ENCODE measurements at places on chromosomes 3 and 15.

DNA sequence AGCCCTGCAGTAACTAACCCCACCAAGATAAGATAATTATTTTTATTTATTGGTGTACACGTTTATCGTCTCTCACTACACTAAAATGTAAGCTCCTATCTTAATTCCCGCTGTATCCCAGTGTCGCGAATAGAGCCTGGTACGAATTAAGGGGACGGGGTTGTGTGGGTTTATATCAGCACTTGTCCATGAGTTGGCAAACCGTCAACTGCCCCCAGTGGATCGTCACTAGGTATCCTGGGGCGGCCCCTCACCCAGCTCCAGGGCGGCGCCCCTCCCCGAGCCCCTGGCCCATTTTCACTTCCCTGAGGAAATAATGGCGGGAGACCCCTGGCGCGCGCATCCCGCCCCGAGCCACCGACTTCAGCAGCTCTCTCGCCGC is 465 bp downstream of the RUVBL1 start:
- no peak for DNase-seq

DNA sequence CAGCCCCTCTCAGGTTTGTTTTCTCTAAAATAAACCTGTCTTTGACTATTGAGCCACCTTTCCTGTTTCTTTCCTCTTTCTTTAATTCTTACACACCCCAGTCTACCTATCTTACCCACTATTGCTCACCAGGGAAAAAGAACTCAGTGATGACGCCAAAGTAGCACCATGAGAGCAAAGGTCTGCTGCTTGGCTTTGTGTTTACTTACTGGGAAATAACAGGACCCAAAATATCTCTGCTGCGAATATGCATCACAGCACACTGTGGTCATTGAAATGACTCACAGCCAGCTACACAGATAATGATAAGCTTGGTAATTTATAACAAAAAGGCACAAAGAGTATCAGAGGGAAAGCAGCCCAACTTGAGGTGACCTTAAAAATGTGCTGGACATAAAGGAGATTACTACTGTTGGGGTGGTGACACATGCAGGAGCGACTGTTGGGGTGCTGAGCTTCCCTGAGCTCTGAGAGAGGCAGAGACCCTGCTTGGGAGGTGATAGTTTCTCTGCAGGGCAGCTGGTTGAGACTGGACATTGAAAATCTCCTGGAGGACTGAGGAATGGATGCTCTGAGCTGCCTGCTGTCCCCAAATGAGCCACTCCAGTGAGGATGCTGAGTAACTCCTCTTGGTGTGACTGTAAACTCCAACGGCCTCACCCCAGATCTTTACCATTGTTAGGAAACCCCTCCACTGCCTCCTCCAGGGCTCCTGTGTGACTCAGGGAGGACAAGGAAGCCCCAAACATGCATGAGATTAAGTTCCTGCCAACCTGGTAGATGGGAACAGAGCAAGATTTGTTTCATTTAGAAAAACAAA is 14.5 kb downstream of the EFCAB12 start:
- no peak for DNase-seq

DNA sequence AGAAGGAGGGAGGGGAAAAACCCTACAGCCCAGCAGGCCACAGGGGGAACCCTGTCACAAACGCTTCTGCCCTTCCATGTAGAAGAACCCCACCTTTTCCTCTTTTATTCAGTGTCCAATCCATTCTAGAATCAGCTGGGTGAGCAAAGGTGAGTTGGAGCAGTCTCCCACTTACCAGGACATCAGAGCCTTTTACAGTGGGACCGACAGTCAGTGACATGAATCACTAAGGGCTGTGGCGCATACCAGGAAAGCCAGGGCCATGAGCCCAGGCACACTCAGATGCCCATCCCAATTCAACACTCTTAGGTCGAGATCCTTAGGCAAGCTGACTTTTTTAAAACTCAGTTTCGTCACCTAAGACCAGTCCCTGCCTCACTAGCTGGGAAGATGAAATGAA is 146.1 kb downstream of the AQP9 start:
- DNase-seq = no peak

GRCh38 chr3:120059081-120059864 is 35.0 kb downstream of the GSK3B start:
- no peak for DNase-seq

DNA sequence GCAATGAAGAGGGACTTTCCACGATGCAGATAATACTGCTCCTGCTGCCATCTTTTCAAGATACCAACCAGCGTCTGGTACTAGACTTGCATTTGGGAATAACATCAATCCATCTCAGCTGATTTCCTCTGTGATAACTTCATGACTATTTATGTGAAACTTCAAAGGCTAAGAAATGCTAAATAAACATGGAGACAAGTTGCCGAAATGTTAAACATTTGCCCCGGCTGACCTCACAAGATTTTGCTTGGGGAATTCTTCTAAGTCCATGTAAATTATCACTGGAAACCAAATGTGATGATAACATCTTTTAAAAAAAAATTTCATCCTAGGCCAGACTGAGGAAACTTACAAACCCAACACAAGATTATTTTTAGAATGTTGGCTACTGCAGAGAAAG is 185.8 kb upstream of the PRICKLE2 start:
- no peak for DNase-seq

GRCh38 chr3:190024912-190025311 is 95.8 kb downstream of the P3H2 start:
- DNase-seq = no peak

Measured in heart left ventricle (tissue), 16 donors.